Purkinje cell (primary cell): ENCODE measurements at places on chromosomes 5 and 9. TPM values are rescaled to one million over a fixed set of nuclear protein-coding genes. Genes with fewer than 3 reads are reported as not detected.

Gene LNPEP
- 16.1 and 16.8 TPM in 2 replicates for polyA plus RNA-seq

Gene RGS14
- 0.63 and 2.1 TPM in 2 replicates for polyA plus RNA-seq

Gene ARL15
- polyA plus RNA-seq = 5.1 and 18.5 TPM in 2 replicates

Gene TMEM174
- not detected in 2 replicates for polyA plus RNA-seq

Gene NPDC1
- 10.3 and 19.0 TPM in 2 replicates for polyA plus RNA-seq

Gene NOXA1
- not detected in 2 replicates for polyA plus RNA-seq

Gene PDGFRB
- polyA plus RNA-seq = 1.7 and 2.1 TPM in 2 replicates

Gene LCN2
- polyA plus RNA-seq = not detected in 2 replicates

Gene HMCN2
- polyA plus RNA-seq = not detected in 2 replicates
